ENCODE measurements at places on chromosomes 1 and 21.

DNA sequence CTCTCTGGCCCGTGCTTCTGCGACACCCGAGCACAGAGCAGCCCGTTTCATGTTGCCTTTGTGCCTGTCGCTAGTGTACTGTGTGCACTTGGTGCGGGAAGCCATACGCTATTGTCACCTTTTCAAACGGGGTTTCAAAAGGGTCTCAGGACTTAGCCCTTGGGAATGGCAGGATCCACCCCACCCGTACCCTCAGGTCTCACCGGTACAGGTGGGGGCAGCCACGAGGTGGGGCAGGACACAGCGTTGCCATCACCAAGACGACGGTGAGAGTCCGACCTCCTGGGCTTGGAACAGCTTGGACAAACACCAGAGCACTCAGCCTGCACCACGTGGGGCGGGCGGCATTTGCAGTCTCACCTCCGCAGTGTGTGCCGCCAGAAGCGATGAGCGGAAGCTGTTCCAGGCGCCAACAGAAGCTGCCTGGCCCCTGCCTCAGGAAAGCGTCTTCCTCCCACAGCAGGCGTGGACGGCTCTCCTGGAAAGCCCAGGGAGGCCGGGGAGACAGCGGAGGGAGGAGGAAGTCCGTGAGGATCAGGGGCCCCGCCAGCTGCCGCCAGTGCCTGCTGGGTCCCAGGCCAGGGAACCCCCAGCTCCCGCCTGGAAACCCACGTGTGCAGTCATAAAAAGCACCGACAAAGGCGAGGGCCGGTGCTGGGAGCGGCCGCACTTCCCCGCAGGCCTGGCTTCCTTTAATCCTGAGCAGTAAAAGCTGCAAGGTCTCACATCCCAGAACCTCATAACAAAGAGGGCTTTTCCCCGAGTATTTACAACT, 131.3 kb upstream of the ARHGEF16 start:
- no peak for DNase-seq

DNA sequence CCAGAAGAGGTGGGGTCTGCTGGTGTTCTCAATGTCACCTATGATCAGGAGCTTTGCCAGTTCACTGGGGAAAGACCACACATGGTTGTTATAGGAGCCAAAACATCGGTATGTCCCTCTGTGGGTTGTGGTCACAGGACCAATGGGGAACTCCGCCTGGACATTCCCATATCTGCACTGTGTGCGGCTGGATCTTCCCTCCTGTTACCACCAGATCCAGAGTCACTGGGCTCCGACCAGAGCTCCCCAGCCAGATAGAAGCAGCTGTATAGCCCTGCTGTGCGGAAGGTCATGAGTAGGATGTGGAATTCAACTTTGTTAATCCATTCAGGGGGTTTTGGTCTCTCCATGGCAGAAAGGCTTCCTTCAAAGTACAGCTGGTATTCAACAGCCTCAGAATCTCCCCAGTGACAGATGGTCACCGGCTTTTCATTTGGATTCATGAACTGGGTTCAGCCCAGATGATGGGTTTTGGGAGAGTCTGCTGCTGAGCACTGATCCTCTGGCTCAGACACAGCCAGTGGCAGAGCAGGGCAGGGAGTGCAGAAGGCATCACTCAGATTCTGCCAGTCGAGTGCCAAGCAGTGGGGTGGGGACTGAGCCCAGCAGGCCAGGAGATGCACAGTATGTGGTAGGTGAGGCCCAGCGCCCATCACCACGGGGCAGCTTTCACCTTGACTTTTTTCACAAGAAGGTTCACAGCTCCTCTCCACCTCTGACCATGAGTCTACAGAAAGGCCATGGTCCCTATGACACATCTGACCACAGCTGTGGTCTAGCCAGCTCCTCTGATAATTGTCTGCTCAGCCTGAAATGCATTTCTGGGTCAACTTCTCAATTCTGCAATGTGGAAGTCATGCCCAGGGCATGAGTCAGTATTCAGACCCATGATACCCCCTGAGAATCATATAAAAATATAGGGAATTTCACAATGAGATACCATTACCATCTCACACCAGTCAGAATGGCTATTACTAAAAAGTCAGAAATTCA, 2.9 kb upstream of the SHCBP1L start:
- DNase-seq: no peak

GRCh38 chr1:178055779-178056471, 38.0 kb upstream of the RASAL2 start:
- no peak for DNase-seq

DNA sequence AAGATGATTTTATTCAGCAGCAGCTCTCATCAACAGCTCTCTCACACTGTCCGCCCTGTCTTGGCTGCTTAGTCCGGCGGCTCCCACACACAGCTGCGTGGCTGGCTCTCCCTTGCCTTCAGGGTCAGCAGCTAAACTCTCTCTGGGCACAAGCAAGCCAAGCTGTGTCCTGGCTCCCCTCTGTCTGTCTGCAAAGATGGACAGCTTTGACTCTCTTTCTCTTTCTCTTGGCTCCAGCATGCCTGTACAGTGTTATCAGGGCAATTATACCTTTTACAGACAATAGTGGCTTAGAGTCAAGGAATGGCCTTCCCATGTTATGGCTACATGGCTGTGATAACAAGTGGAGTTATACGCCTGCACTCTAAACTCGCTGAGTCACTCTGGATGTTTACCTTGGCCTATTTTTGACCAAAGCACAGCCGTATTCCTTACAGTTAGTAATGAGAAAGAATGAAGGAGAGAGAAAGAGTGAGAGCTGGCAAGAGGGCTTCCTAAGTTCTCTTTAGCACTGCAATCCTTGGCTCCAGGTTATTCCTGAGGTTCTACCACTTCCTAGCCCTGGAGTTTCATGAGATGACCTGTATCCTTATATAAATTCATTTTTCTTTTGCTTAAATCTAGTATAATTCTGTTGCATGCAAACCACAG, 59.9 kb upstream of the ZSWIM5 start:
- no peak for DNase-seq

- peak; percentile 56 for DNase-seq
Observed at GRCh38 chr1:150548632-150549495, at the start of gene ADAMTSL4. ADAMTSL4 (plus strand) TSS chr1:150549408; CDS start chr1:150552289, 2,881 bp downstream.

- DNase-seq: peak; percentile 86
Observed at GRCh38 chr1:222713091-222713961, 962 bp downstream of the BROX start.

DNA sequence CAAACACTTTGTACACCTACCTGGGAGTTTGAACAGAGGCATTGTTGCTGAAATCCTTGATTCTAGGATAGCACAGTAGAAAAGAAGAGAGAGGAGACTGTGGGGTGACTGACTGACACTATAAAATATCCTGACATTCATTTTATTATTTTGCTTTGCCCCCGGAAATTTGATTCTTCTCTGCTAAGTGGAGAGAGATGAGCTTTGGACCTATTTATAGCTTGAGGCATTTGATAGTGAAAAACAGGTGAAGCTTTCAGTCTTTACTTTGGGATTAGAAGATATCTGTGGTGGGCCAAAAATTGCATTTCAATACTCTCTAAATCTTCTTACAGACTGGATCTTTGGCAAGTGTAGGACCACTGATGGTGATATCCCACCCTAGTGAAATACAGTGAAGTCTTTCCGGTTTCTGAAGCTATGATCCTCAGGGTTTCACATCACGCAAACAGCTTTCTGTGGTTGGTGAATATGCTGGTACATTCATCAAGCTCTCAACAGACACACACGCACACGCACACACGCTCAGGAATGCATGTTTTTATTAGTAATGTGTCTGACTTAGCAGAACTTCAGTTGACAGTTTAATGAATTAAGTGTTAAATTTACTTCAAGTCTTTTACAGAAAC, at the start of gene AMPD1:
Gene AMPD1 (minus strand): TSS at position 117 of the 629 bp plus-strand sequence. CDS start 75 bp downstream, at position 42.
- DNase-seq: no peak

GRCh38 chr1:168714012-168714411, 15.0 kb downstream of the DPT start:
- DNase-seq: no peak

- DNase-seq: no peak
Observed at GRCh38 chr21:18349468-18349867, 54.1 kb downstream of the TMPRSS15 start.

GRCh38 chr1:61237659-61238358, 155.4 kb downstream of the NFIA start:
- DNase-seq: no peak

GRCh38 chr1:156684227-156684782, 7.1 kb upstream of the NES start:
- DNase-seq: peak; percentile 12

GRCh38 chr1:79741720-79742421, 735.3 kb upstream of the ADGRL4 start:
- DNase-seq: no peak

- no peak for DNase-seq
Observed at GRCh38 chr1:54275349-54275748, 75.4 kb downstream of the MRPL37 start.

DNA sequence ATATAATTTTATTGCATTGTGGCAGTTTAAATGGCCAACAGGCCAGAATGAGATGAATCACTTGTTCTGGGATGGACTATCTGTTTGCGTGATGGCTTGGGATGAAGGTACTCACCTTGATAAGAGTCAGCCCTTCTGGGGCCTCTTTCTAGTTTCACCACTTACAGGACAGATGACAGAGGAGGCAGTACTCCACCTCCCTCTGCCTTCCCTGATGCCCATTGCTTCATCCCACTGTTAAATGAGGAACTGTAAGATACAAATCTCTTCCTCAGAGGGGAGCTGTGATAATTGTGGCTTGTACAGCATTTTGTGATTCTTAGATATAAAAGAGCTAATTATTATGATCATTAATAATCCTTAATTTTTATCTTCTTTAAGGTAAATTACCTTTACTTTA, 3.7 kb upstream of the TCHH start:
- no peak for DNase-seq

DNA sequence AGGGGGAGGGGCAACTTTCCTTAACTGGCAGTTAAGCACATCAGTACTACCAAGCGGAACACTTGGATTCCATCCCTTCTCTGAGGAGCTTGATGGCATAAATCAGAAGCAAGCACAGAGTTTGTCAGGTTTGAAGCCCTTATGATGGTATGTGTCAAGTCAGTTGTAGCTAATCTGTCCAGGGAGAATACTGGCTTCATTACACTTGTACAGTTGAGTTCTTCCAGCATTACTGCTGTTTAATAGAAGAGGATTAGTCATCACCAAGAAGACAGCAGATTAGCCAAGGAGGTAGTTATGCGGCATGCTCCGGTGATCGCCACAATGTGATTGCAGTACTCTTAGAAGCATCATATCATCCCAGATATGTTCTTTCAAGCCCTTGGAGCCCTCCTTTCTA, 2.1 kb upstream of the TDRD5 start:
- no peak for DNase-seq

GRCh38 chr21:34590520-34590919, 24.4 kb downstream of the RCAN1 start:
- no peak for DNase-seq

DNA sequence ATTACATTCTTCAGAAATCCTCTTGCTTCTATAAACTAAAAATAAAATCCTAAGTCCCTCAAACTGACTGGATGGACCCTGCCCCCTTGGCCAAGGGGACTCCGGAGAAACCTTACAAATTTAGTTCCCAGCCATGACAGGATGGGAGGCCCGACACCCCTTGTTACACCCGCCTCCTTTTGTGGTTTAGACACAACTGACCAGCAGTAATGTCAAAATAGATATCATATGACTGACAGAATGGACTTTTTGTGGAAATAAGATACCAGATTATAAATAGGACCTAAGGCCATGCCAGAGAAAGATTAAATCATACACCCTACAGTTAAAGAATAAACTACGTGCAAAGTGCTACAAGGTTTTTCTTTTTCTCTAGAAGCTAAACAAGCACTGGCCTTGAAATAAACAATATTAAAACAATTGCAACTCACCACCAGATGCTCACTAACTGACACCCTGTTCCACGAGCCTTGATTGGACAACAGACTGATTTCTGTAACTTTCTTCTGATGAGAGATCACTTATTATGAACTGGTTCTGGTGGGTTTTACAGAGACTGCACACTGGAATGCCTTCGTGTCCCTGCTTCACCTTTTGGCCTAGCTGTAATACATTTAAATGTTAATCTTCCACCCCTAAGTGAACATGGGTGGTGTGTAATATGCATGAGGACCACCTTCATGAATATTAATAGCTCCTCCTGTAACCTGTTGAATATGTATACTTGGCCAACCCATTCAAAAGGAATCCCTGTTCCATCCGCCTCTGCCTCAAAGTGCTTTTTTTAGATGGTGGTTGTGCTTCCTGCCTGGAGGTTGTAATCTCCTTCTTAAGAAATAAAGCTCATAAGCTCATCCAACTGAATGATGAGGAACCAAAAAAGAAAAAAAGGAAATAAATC, 99.6 kb downstream of the ODF2L start:
- DNase-seq: no peak

- DNase-seq: no peak
Observed at GRCh38 chr1:162072740-162073139, 3.2 kb downstream of the NOS1AP start.

- no peak for DNase-seq
Observed at GRCh38 chr1:2344121-2344681, 47.2 kb downstream of the MORN1 start.

DNA sequence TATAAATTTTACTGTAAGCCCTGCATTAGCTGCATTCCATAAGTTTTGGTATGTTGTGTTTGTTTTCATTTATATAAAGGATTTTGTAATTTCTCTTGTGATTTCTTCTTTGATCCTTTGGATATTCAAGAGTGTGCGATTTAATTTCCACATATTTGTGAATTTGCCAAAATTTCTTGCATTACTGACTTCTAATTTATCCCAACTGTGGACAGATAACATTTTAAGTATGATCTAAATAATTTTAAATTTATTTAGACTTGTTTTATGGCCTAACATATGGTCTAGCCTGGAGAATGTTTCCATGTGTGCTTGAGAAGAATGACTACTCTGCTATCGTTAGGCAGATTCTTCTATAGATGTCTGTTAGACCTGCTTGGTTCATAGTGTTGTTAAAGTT, 23.2 kb downstream of the RPE65 start:
- DNase-seq: no peak

- DNase-seq: no peak
Observed at GRCh38 chr1:239189998-239190512, 196.3 kb upstream of the CHRM3 start.
